ENCODE measurements at places on chromosomes 12 and 14.

DNA sequence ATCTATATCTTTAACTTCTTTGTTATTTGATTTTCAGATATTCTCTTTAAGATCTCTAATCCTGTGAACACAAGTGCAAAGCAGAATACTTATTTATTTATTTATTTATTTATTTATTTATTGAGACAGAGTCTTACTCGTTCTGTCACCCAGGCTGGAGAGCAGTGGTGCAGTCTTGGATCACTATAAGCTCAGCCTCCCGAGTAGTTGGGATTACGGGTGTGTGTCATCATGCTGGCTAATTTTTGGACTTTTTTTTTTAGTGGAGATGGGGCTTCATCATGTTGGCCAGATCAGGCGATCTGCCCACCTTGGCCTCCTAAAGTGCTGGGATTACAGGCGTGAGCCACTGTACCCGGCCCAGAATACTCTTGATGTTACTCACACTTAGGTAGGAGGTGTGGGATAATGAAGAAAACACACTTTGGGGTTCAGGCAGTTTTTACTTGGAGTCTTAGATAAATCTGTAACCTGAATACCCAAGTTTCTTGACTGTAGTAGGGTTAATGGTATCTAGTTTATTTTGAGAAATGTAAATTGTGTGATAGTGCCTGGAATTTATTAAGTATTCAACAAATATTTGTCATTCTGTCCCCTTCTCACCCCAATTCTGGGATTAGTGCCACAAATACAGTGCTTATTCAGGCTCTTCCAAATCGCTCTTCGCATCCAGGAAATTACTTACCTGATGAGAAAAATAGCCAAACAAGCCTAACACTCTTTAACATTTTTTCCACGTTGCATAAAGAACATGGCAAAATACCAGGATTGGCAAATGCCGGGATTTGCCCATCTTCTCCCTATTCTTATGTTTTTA lies 33.0 kb downstream of the METAP2 start:
- DNase-seq: no peak

- DNase-seq: no peak
Measured at GRCh38 chr12:119758722-119759121, 90.8 kb downstream of the PRKAB1 start.

GRCh38 chr12:106000382-106001104 lies 138.2 kb downstream of the NUAK1 start:
- no peak for DNase-seq

DNA sequence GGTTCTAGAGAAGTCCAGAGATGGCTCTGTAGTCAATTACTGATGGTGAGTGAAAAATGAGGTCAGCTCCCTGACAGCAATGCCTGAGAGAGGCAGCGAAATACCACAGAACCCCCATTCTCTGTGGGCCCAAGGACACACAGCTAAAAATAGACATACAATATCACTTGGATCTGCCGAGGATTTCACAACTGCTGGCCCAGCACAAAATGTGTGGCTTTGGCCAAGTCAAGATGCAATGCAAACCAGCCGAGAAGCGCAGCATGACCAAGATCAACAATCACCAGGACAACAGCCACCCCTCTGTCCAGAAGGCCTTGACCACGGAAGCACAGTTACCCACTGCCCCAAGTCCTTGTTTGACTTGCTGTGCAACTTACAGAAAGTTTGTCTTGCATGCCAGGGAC lies 52.2 kb downstream of the CKAP4 start:
- peak; percentile 28 for DNase-seq

GRCh38 chr14:73394317-73394716 lies 64.0 kb downstream of the NUMB start:
- DNase-seq: no peak

DNA sequence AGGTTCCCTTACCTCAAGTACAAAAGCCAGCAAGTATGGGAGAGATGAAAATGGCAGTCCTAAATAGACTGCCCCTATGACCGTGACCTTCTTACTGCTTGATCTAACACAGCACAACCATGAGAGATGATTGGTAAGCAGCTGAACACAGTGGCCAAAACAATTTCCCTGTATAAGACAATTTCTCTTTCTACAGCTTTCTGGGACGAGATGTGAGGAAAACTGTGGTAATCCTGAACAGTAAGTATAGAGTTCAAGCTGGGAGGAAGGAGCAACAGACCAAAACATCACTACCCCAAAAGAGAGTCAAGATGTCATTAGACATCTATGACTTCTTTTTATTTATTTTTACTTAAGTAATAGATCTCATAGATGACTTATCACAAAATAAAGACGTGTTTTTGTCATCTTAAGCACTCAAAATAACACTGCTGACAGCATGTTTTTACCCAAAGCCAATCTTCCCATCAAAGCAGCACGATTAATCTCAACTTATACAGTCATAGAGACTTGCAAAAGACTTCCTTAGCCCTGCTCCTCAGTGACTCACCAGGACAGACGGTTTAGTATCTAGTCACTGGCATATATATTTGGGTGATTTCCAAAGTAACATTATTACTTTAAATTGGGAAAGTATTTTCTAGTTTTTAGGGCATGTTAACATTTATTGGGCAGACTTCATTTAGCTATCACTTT lies 3.7 kb downstream of the TMEM52B start:
- no peak for DNase-seq

DNA sequence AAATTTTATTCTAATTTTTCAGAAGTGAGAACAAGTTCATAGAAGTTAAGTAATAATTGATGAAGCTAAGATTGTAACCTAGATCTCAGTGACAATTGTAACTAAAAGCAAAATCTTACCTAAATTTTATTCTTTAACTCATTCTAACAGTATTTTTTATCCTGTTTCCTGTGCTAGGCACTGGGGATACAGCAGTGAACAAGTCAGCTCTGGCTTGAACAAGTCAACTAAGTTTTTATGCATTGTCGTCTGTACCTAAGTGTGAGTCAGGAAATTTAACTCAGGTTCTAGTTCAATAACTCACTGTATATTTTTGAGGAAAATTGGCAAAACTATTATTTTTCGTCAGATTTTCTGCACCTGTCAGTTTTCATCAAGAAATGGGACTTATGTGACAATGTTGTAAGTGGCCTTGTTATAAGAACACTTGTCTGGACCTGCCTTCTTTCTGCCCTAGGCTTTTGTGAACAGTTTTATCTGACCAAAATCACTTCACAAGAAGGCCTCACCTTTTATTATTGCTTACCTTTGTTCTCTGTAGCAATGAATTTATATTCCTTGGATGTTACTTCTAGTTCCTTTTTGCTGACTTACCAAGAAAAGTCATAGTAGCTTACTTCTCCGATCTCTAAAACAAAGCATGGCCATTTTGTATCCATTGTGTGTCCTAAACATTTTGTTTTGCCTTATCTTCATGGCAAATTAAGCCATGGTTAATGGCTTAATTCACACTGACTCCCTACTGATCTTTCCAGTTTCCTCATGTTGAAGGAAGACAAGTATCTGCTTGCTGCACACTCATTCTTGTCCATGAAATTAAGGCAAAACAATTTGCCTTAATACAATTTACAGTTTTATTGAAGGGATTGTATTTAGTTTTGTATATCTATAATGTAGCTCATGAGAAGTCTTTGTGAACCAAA lies 2.7 kb downstream of the TMTC3 start:
- no peak for DNase-seq

GRCh38 chr14:52902971-52903619 lies 47.8 kb downstream of the FERMT2 start:
- no peak for DNase-seq

DNA sequence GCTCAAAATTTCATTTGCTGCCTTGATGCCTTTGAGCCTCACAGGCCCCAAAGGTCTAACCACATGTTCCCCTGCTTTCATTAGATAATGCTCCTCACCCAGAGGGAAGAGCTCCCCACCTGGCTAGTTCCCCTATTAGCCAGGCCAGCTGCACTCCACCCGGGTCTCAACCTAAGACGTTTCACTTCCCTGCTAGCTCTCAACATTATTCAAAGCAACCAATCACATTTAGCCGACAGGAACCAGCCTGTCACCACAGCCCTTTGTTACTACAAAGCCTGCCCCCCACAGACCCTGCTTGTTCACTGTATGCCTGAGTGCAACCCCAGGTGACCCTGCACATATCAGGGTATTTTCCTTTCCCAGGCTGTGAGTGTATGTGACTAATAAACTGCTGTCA lies 78.6 kb downstream of the SLC15A5 start:
- no peak for DNase-seq

- no peak for DNase-seq
Measured at GRCh38 chr12:46267825-46268582, 839 bp downstream of the SLC38A1 start.

GRCh38 chr14:27528328-27528727 lies 930.5 kb upstream of the NOVA1 start:
- no peak for DNase-seq

DNA sequence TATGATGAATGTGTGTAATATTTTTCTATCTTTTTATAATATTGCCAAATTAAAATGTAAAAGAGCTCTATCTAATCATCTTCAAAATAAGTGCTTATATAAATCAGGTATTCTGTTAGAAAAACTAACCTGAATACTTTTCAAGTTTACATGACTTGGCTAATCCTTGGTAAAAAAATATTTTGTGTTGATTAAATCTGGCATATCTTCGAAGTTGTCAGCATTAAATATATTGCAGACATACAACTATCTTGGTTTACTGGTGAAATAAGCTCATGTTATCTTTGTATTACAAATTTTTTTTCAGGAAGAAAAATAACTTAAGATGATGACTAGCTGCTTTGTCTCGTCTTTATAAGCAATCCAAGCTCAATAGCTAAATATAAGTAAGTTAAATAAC lies 39.6 kb downstream of the MGAT4C start:
- no peak for DNase-seq
